Suppressor macrophage (primary cell): ENCODE measurements at places on chromosomes 1 and 21.
A peak's percentile ranks its signal among the peaks of the same experiment; 100 is the strongest.

GRCh38 chr1:189513091-189513490 is 964.6 kb downstream of the BRINP3 start:
- DNase-seq: no peak

GRCh38 chr1:119773711-119774241 is 5.1 kb upstream of the HMGCS2 start:
- DNase-seq: no peak

- DNase-seq: peak; percentile 97
Measured at GRCh38 chr1:159923203-159924024, 1.9 kb downstream of the TAGLN2 start.

DNA sequence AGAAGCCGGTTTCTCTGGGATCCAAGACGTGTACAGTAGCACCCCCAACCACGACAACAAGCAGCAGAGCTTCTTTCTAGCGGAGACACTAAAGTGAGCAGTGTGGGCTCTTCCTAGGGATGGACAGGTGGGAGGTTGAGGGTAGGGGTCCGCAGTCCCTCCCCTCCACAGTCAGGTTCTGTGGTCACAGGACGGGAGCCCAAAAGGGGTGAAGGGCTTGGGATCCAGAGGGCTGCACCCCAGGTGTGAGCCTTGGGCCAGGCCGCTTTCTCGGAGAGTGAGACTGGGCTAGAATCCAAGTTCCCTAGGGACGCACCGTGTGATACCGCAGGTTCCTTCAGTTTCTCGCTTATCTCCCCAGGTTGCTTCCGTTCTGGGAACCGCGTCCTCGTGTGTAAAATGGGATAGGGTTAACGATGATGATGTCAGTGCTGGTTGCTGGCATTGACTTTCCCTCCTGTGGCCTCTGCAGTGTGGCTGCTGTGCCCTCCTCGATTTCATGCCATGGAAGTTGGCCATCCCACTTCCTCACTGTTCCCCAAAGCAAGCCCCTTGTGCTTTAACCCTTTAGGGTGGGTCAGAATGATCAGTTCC is 17.3 kb upstream of the SELENON start:
- no peak for DNase-seq

DNA sequence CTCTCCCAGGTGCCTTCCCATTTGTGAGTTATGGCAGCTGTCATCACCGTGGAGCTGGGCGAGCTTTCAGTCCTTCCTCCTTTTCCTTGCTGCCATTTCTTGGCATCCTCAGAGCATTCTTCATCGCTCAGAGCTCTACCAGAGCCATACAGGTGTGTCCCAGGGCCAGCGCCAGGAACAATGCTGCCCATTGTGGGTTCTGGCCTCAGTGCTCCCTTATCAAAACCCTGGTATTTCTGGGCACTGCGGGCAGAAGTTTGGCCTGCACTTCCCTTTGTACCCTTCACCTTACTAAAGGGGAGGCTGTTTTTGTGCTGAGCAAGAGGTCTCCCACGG is 28.5 kb downstream of the RASSF5 start:
- DNase-seq: no peak

GRCh38 chr21:36565540-36565939 is 85.6 kb upstream of the CLDN14 start:
- no peak for DNase-seq

- no peak for DNase-seq
Measured at GRCh38 chr1:212353181-212353580, 61.5 kb downstream of the PACC1 start.

- peak; percentile 8 for DNase-seq
Measured at GRCh38 chr21:27759091-27759659, 792.3 kb upstream of the ADAMTS5 start.
